ENCODE measurements at places on chromosomes 2 and 18.

GRCh38 chr2:100928235-100928634 lies 73.9 kb upstream of the RPL31 start:
- DNase-seq, result no peak

DNA sequence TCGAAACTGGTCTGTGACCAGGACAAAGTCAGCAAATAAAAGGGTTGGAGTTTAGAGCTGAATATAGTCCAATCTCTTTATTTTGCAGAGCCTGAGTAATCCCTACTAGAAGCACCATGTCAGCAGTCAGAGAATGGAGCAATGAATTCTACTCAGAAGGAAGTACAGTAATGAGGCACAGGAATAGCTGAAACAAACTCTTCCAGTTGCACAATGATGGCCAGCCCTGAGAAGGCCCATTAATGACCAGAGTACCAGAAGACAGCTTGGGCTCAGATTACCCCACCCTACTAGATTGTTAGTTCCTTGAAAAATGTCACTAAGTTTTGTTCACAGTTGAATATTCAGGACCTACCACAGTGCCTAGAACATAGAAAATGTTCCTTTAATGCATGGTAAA lies 40.3 kb upstream of the SCG2 start:
- no peak for DNase-seq

- no peak for DNase-seq
Observed at GRCh38 chr2:94880507-94880906, 9.3 kb downstream of the TEKT4 start.

DNA sequence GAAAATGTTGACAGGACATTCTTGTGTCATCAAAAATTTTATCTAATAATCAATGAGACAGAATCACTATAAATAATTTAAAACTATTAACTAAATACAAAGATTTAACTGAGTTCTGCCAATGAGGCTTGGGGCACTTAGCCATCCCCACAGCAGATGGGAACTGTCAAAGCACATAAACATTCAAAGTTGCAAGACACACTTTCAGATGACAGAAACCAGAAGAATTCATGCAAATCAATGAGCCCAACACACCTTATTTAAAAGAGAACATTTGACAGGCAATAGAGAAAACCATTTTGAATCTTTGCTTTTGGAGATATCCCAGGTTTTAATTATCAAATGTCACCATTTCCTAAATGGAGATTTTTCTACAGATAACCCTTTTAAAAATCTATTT lies 566.2 kb downstream of the IRS1 start:
- no peak for DNase-seq

DNA sequence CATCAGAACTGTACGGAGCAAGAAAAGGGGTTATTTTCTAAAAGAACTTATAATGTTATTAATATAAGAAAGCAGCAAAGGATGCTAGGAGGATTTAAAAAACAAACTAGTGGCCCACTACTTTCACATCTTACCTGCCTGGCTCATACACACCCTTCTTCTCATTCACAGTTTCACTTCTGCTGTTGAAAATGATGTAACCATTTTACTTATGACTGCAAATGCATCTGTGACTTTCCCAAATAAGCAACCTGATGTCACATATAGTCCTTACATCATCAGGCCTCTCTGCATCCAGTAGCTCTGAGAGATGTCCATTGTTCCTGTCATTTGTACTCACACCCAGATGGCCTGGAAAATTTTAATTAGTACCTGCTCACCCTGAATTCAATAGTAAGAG lies 101.8 kb upstream of the MYO3B start:
- no peak for DNase-seq

GRCh38 chr18:38981389-38981788 lies 1415.8 kb upstream of the CELF4 start:
- DNase-seq, result no peak

DNA sequence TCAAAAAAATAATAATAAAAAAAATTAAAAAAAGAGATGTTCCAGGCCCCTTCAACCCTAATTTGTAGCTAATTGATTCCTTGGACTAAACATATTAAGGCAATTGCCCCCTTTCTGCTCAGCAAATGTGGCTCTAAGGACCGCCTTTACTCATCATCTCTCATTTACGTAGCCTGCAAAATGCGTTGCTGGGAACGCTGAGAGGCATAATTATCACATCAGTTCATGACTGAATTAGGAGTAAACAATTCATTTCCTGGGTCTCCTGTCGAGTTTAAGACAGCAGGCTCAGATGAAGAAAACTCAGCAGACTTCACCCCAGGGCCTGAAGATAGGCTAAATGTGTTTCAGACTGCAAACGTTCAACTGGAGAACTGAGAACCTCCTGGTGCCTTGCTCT lies 413.5 kb downstream of the NBAS start:
- no peak for DNase-seq

GRCh38 chr2:71813807-71814470 lies 333.7 kb downstream of the CYP26B1 start:
- no peak for DNase-seq

DNA sequence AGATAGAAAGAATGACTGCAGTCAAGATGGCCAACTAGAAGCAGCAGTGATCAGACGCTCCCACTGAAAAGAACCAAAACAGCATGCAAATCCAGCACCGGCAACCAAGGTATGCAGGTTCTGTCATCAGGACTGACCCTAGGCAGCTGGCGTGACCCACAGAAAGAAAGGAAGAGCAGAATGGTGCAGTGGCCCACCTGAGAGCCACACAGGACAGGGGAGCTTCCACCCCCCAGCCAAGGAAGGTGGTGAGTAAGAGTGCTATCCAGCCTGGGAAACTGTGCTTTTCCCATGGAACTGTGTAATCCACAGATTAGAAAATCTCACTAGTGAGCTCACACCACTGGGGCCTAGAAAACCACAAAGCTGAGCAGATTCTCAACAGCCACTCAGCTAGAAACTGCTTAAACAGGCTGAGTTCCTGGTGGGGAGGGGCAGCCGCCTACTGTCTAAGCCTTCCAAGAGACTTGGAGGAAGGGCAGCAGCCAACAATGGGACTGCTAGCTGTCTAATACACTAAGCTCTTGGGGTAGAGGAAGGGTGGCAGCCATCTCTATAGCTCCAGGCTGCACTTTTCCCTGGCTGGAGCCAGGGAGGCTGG lies 127.9 kb downstream of the EVA1A start:
- DNase-seq, result no peak
